ENCODE measurements at places on chromosomes 1 and 21.
A peak's percentile ranks its signal among the peaks of the same experiment; 100 is the strongest.

- no peak for DNase-seq
Measured at GRCh38 chr1:167431261-167431908, 86.9 kb downstream of the CD247 start.

- no peak for DNase-seq
Measured at GRCh38 chr1:53187401-53187800, 9.2 kb upstream of the CPT2 start.

GRCh38 chr1:211517006-211517405 lies 25.0 kb upstream of the RD3 start:
- DNase-seq: no peak

GRCh38 chr1:214637722-214638458 lies 34.9 kb downstream of the CENPF start:
- peak; percentile 10 for DNase-seq

DNA sequence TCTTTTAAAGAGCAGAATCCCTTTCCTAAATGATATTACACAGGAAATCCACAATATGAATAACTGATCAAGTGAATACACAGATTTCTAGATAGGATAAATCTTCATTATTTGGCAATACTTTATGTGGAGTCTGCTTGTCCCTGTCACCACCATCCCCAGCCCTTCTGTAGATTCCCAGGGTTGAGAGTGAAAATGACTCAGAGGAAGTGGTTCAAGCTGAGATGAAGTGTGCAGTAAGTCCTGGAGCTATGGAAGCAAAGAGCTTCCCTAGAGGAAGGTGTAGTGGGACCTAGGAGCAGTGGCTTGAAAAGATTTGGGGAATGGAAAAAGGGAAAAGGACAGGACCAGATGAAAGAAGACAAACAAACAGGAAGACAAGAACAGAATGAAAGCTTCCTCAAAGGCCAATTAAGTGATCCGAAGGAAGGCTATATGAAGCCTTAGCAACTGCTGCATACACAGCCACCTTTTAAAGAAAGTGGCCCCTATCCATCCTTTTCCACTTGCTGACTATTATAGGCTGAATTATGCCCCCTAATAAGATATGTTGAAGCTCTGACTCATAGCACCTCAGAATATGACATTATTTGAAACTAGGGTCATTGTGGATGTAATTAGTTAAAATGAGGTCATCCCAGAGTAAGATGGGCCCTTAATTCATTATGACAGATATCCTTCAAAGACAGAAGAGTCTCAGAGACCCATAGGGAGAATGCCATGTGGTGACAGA lies 96.5 kb upstream of the CAMK1G start:
- DNase-seq: no peak

DNA sequence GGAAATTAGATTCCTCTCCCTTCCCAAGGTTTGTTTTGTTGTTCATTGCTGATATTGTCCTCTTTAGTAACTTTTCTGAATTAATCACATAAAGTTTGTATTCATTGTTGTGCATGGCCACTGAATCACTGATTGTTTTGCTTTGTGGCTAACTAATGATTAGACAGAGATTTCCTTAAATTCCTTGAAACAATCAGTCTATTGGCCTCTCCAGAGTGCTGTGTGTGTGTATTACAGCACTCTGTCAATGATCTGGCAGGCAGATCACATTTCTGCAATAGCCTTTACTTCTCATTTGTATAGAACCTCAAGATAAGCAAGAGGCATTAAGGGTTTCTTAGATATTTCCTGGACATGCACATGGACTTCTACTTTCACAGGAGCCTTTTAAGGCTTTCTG lies 78.6 kb downstream of the DUSP10 start:
- DNase-seq: no peak

- DNase-seq: no peak
Measured at GRCh38 chr1:43935711-43936427, 2.3 kb downstream of the ARTN start.

GRCh38 chr21:42469272-42469671 lies 26.8 kb downstream of the RSPH1 start:
- DNase-seq: no peak

DNA sequence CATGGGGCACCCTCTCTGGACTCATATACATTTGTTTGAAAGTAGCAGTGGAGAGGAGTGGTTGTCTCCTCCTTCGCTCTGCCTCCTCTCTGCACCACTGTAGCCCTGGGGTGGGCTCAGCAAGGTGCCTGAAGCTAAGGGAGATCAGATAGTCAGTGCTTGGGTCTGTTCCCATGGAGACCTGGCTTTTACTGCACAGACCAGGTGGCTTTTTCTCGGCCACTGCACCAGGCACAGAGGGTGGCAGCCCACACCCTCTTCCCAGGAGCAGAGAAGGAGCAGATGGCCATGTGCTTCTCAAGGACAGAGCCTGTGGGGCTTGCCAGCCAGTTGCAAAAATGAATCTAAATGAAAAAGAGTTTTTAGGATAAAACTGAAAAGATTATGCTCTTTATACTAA lies 123.4 kb upstream of the KCNK1 start:
- DNase-seq: no peak

- no peak for DNase-seq
Measured at GRCh38 chr1:57079454-57080157, 113.8 kb upstream of the C8B start.

DNA sequence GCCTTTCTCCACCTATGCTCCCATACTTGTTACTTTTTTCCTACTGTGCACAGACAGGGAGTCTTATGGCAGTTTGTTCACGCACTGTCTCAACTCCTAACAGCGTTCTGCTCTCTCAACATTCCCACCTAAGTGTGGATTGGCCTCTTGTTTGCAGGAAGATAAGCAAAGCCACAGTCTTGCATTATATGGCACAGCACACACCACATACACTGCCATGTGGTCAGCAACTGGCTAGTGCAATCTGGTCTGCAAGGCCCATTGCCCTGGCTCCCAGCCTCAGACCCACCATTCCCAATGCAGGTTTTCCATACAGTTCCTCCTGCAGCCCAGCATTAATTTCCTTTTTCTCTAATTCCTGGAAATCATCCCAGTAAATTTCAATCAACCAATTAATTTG lies 38.3 kb upstream of the LAMC2 start:
- DNase-seq: no peak

- DNase-seq: no peak
Measured at GRCh38 chr1:78527706-78528105, 36.9 kb downstream of the PTGFR start.

DNA sequence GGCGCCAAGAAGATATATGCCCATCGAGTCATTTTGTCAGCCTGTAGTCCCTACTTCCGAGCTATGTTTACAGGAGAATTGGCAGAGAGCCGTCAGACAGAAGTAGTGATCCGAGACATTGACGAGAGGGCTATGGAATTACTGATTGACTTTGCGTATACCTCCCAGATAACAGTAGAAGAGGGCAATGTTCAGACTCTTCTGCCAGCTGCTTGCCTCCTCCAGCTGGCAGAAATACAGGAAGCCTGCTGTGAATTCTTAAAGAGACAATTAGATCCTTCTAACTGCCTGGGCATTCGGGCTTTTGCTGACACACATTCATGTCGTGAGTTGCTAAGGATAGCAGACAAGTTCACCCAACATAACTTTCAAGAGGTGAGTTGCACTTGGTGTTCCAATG lies 19.1 kb downstream of the KLHL20 start:
- DNase-seq: no peak

GRCh38 chr1:197773856-197774255 lies 1.4 kb downstream of the DENND1B start:
- DNase-seq: no peak

- DNase-seq: peak; percentile 12
Measured at GRCh38 chr21:31098576-31099005, 60.3 kb upstream of the KRTAP19-8 start.

DNA sequence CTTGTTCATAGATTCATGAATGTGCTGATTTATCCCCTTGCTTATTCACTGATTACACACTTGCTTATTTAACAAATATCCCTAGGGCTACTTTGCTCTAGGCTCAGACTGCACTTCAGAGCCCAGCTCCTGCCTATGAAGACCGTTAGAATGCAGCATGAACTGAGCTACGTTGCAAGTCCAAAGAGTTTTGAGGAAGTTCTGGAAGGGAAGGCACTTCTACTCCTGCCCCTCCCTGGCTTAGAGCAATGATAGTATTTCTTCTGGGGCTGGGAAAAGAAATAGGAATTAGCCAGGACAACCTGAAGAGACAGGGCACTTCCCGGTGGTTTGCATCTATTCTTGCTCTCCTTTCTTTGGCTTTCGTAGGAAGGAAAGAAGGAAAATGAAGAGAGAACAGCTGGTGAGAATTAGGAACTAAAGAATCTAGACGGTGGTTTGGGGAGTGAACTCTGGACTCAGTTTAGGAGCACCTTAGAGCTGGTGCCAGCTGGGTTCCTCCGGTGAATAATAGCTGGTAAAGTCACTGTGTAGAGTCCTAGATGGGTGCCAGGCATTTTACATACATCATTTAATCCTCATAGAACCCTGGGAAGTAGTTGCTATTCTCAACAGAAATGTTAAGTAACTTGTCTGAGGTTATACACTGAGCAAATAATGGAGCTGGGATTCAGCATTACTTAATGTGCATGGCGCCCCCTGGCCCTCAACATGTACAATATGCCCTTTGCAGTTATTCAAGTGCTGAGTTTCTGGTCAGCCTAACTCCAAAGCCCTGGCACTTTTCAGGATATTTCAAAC lies 65.9 kb downstream of the NDUFS5 start:
- peak; percentile 58 for DNase-seq

DNA sequence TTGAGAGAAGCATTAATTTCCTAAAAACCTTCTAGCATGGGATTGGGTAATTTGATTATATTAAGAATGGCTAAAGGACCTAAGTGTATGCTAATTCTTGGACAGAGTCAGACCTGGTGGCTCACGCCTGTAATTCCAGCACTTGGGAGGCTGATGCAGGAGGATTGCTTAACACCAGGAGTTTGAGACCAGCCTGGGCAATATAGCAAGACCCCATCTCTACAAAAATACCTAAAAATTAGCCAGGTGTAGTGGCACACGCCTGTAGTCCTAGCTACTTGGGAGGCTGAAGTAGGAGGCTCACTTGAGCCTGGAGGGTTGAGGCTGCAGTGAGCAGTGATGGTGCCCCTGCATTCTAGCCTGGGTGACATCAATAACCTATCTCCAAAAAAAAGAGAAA lies 45.9 kb upstream of the BMP8A start:
- DNase-seq: no peak

DNA sequence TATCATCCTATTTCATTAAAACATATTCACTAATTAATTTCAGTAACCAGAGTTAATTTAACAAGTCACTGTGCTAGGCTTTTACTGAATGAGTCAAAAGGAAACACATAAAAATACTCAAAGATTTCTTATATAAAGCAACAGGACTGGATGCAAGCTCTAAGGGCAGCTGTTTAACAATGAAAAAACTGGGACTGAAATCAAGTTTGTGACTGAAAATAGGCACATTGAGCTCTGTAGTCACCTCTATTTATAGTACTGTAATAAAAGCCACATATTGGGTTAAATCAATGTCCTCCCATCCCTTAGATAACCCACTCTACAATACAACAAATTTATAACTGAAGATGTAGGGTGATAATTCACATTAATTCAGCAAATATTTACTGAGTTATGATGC lies 52.4 kb downstream of the SMYD3 start:
- DNase-seq: no peak

GRCh38 chr1:206080026-206080820 lies 27.2 kb downstream of the RHEX start:
- DNase-seq: peak; percentile 29
